Cortex of kidney (tissue), 1 donor: ENCODE measurements at places on chromosomes 5 and 9.

DNA sequence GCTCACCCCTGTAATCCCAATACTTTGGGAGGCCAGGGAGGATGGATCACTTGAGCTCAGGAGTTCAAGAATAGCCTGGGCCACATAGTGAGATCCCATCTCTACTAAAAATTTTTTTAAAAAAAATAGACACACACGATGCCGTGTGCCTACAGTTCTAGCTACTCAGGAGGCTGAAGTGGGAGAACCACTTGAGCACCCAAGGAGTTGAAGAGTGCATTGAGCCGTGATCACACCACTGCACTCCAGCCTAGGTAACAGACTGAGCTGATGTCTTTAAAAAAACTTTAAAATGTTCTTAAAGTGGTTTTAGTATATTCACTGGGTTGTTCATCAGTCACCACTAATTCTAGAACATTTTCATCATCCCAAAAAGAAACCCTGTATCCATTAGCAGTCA, 51.9 kb upstream of the RNF38 start:
- no peak for DNase-seq

GRCh38 chr5:136424835-136425584, 59.7 kb upstream of the TRPC7 start:
- no peak for DNase-seq

- DNase-seq, result no peak
Observed at GRCh38 chr5:40331616-40332015, 348.1 kb upstream of the PTGER4 start.

- no peak for DNase-seq
Observed at GRCh38 chr5:124614836-124615385, 131.5 kb downstream of the ZNF608 start.

DNA sequence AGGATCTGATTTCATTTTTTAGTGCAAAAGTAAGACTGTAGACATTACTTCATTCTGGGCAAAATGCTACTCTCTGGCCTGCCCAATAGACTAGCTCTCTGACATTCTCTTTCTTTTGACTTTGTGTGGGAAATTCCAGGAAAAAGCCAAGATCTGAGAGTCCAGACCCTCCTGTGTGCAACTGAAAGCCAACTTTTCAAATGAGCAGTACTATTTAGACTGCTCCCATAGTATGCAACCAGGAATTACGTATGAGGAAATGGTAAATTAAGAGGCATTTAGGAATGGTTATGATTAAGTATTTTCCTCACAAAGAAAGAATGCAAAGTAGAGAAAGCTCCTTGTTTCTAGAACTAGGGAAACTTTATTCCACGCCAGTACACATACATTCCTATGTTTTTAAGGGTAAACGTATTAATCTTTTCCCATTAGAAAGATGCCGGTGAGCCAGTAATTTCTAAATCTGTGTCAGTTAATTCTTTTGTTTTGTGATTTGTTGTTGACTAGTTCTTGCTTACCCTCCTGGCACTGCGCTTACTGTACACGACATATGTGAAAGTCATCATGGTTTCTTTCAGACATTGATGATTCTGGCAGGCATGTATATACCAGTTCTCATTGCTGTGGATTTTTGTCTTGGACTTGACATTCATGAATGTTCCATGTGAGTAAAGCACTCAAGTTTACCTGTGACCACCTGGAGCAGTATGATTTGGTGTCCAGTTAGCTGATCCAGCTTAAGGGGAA, 56.0 kb downstream of the AOPEP start:
- DNase-seq, result no peak

DNA sequence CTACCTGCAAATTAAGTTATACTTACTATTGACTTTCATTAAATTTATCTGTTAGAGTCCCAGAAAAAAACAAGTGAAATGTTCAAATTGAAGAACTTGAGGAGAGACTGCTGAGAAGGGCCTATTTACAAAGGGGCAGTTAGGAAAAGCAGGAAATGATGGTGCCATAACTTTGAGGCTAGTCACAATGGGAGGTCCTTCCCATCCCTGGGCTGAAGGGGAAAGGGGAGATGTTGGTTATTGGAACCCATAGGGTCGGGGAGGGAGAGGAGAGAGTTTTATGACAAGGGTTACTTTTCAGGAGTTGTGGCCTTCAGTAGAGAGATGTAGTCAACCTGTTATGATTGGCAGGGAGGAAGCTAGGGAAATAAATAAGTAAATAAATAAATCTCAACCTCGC, 169.1 kb downstream of the DMRT2 start:
- DNase-seq, result no peak

- no peak for DNase-seq
Observed at GRCh38 chr5:137754961-137755762, 999 bp upstream of the HNRNPA0 start.

DNA sequence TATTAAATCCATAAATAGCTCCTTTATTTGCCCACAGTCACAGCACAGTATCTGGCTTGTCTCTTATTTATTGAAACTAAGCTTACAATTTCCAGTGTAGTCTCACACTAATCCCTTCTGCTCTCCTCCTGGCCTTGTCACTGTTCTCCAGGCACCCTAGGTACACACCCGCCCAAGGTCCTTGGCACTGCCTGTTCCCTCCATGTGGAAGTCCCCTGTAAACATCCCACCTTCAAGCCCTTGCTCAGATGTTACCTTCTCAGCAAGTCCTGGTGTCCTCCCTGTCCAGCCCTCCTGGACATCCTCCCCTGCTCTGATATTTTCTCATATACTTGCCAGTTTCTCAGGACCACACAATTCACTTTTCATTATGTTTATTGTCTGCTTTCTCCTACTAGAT, 44.2 kb upstream of the CFAP157 start:
- no peak for DNase-seq

DNA sequence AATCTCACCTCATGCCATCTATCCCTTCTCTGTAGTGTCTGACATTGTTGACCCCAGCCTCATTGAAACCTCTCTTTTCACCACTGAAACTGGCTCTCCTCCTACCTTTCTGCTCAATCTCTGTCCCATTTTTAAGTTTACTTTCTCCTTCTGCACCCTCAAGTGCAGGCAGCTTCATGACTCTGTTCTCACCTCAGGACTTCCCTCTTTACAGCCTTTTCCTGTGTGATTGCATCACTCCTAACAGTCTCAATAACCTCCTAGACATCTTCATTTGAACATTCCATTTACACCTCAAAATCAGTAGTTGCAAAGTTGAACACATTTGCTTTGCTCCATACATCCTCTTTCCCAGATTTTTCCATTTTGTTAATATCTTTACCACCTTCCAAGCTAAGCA, 172.1 kb downstream of the RASEF start:
- DNase-seq, result no peak

- DNase-seq, result no peak
Observed at GRCh38 chr9:125143377-125144090, at the start of gene SCAI. Gene SCAI, minus strand, starts transcription at chr9:125143528. Its CDS starts 91 bp downstream, at chr9:125143437.

DNA sequence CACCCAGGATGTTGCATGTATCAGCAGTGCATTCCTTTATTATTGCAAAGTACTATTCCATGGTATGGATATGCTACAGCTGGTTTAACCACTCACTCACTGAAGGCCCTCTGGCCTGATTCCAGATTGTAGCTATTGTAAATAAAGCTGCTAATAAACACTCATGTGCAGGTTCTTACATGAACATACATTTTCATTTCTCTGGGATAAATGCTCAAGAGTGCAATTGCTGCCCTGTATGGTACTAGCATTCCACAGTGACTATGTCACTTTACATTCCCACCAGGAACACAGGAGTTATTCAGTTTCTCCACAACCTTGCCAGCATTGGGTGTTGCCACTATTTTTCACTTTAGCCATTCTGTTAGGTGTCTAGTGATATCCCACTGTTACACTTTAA, 267.6 kb downstream of the SPOCK1 start:
- no peak for DNase-seq

GRCh38 chr5:151924564-151925301, at the start of gene GLRA1:
Gene GLRA1, minus strand, starts transcription at chr5:151924851. Its CDS starts 302 bp downstream, at chr5:151924549.
- no peak for DNase-seq

GRCh38 chr9:6188466-6188865, 27.1 kb upstream of the IL33 start:
- DNase-seq, result no peak

DNA sequence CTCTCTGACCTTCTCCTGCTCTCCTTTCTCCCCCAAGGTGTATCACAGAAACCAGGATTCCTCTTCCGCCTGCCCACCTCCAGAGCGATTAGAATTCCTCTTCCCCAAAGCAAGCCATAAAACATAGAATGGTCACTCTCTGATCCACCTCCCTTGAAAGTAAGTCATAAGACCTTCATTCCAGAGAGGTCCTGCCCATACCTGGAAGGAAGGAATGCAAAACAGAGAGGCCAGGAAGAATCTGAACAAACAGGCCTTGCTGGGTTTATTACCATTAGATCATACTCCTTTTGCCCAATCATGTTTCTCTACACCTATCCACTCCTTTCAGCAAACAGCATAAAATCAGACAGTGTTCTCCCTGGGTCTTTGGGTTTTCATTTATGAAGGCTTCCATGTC, 21.0 kb downstream of the CDKL3 start:
- DNase-seq, result no peak

- no peak for DNase-seq
Observed at GRCh38 chr5:149018909-149019443, 43.9 kb downstream of the SH3TC2 start.

GRCh38 chr9:91208419-91208745, 153.3 kb downstream of the AUH start:
- no peak for DNase-seq

GRCh38 chr5:80154749-80155148, 101.1 kb downstream of the SERINC5 start:
- no peak for DNase-seq

- no peak for DNase-seq
Observed at GRCh38 chr5:150987746-150988145, 32.6 kb upstream of the GPX3 start.

GRCh38 chr5:15021266-15022046, 149.9 kb upstream of the ANKH start:
- no peak for DNase-seq

- DNase-seq, result no peak
Observed at GRCh38 chr5:1278656-1279442, 16.0 kb downstream of the TERT start.

- DNase-seq, result no peak
Observed at GRCh38 chr5:85458319-85458718, 1073.6 kb upstream of the EDIL3 start.

DNA sequence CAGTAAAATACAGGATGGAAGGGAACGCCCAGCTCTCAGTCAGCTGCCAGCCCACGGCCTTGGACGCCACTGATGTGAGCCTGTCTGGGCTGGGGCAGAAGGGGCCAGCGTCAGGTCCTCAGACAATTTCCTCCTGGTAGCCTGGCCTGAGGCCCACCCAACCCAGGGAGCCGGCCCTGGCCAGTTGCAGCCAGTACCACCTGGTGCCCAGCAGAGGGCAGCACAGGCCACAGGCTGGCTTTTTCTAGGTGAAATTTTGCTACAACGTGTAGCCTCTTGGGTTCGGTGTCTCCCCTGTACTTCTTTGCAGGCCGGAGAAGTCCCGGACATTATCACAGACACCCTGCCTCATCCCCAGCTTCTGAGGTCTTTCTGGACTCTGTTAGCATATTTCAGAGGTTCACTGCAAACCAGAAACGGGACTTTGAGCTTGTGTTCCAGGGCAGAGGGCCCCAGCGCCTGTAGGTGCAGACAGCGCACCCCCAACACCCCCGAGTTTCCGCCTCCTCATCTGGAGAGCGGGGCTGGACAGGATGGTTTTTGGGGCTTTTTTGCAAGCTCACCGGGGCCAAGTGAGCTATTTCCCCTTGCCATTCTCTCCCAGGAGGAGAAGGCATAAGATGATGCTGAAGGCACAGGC, 45.9 kb upstream of the KCNMB1 start:
- DNase-seq, result no peak

DNA sequence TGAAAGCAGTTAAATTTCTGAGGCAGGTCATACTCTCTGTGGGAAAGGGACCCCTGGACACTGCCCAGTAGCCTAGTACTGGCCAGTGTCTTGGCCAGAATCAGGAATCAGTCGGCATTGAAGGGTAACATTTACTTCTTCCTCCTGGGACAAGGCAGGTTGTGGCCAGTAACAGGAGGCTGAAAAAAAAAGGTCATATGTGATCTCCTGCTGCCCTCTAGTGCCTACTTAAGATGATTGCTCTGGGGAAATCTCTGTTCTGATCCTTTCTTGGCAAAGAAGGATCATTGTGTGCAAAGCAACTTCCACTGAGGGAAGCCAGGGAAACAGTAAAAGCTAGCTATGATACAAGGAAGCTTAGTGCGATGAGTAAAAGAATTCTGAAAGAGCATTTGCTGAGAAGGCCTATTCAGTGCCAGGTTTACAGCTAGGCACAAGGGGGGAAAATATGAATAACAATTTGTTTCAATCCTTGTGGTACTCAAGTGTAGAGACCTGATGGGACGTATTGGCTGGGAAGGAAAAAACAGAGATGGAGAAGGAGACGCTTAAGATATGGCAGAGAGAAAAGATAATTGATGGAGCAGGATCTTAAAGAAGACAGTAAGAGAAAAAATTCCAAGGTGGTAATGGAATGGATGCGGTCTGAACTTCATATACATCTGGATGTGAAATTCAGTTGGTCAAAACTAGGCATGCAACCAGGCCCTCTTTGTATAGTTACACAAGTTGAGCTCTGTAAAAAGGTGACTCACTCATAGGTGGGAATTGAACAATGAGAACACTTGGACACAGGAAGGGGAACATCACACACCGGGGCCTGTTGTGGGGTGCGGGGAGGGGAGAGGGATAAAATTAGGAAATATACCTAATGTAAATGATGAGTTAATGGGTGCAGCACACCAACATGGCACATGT, 25.8 kb upstream of the TRIM32 start:
- no peak for DNase-seq

GRCh38 chr5:67085616-67086015, 111.0 kb downstream of the CD180 start:
- DNase-seq, result no peak

DNA sequence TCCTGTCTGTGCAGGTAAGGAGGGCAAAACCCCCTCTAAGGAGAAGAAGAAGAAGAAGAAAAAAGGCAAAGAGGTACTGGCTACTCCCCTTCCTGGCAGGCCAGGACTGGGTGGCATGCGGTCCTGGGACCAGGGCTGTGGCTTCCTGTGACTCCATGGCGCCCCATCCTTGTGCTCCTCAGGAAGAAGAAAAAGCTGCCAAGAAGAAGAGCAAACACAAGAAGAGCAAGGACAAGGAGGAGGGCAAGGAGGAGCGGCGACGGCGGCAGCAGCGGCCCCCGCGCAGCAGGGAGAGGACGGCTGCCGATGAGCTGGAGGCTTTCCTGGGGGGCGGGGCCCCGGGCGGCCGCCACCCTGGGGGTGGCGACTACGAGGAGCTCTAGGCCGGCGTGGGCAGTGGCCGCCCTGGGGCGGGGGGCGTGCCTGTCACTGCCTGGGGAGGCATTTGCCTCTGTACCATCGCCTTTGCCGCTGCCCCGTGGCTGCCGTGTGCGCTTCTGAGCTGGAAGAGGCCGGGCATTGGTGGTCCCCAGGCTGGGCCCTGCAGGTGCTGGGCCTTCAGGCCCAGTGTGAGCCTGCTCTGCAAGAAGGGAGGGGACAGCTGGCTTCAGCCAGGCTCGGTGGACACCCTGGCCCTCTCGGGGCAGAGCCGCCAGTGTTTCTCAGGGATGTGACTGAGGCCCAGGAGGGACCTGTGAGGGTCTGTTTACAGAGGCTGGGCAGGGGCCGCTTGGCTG, 2.0 kb upstream of the AJM1 start:
- DNase-seq, result no peak

- no peak for DNase-seq
Observed at GRCh38 chr5:167872791-167873190, 418.7 kb upstream of the WWC1 start.
